ENCODE measurements at places on chromosomes 5 and 9.

- no peak for DNase-seq
Observed at GRCh38 chr9:127886401-127886972, 9.0 kb upstream of the AK1 start.

- DNase-seq, result no peak
Observed at GRCh38 chr9:94002316-94003140, 47.4 kb upstream of the BARX1 start.

DNA sequence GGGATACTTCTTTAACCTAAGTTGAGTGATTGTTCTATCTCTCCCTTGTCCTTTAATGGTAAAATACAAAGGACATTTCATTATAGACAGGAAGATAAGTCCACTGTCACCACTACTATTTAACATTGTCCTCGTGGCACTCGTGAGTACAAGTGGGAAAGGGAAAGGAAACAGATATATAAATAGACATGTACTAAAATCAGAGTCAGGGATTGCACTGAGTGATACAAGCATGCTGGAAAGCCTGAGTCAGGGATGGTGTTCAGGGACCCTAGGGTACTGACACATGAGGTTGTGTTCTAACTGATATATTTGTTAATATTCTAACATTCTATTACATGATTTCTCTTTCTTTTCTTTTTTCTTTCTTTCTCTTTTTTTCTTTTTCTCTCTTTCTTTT lies 74.8 kb upstream of the FAM170A start:
- DNase-seq, result no peak

GRCh38 chr9:80492221-80492620 lies 920.5 kb downstream of the TLE4 start:
- no peak for DNase-seq

DNA sequence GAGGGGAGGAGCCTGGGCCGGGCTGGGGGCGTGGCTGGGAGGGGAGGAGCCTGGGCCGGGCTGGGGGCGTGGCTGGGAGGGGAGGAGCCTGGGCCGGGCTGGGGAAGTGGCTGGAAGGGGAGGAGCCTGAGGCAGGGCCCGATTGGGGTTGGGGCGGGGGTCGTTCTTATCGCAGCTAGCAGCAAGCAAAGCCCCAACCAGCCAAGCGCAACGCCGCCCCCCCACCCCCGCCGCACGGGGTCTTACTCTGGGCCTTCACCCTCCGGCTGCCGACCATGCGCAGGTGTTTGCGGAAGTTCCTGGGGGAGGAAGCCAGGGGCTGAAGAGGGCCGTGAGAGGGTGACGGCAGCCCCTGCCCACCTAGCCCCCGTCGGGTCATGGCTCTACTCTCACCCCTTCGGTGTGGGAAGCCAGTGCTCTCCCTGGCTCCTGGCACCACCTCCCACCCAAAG lies 5.0 kb downstream of the NSMF start:
- no peak for DNase-seq

GRCh38 chr9:128048663-128049062 lies 18.5 kb downstream of the NAIF1 start:
- no peak for DNase-seq

- DNase-seq, result no peak
Observed at GRCh38 chr9:128243215-128244018, 32.4 kb downstream of the GOLGA2 start.

DNA sequence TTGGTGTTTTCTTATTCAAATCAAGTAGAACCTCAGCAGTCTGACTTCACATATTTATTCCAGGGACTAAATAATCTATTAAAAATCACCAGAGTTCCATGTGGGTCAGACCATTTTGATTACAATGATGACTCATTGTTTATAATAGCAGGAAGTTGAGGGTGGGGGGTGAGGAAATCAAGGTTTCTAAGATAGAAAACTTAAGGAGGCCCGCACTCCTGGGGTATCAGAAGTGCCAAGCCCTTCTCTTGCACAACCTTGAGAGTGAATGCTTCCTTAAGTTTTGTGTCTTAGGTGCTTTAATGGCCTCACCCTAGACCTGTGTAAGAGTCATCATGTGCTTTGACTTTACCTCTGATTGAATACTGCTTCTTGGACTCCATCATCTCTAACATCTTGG lies 31.9 kb upstream of the NPR3 start:
- no peak for DNase-seq

- DNase-seq, result no peak
Observed at GRCh38 chr9:71562140-71562539, 206.2 kb downstream of the CEMIP2 start.

DNA sequence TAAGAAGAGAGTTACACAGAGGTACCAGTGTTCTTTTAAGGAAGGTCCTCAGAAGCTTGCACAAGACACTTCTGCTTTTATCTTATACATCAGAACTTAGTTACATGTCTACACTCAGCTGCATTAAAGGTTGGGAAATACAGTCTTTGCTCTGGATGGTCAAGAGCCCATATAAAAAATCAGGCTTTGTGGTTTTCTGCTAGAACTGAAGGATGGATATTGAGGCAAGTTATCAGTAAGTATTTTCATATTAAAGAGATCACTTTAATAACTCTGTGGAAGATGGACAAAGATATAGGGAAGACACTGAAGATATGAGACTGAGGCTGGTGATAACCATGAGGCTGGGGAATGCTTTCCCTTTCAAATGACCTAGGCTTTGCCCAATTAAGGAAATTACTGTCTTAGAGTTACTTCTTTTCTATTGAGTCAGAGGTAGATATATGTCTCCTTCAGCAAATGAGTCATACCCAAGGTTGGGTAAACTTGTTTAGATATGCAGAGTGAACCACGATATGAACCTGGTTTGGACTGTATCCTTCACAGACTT lies 87.0 kb upstream of the TNC start:
- peak; percentile 80 for DNase-seq

DNA sequence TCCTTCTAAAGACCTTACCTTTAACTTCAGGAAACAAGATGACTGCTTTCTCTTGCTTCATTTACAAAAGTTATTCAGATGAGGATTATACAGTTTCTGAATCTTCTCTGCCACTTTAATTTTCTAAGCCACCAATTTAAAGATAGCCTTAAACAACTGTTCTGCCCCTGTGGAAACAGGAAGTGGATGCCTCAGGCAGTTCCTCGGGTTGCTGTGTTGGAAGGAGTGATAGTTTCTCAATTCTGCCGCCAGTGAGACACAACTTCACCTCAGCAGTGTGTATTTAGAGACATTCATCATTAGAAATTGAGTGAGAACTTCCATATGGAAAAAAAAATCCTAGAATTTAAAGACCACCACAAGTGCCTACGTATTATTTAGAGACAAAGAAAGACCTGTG lies 475.1 kb upstream of the WWC1 start:
- no peak for DNase-seq

DNA sequence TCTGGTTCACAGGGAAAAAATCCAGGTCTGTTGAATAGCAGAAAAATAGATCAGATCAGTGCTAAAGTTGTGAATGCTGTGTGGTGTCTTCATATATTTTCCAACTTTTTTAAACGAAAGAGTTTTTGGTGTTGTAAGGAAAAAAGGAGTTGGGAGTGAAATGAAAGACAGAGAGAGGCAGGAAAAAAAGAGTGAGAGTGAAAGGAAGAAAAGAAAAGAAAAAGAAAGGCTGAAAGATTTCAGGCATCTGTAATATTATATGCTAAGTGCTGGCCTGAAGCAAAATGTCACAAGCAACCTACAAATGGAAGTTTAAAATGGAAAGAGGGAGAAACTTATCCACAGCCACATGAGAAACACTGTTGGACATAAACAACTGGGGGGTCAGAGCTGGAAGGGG lies 124.4 kb downstream of the EBF1 start:
- DNase-seq, result no peak

- DNase-seq, result no peak
Observed at GRCh38 chr9:127503947-127504886, 52.9 kb downstream of the LRSAM1 start.

GRCh38 chr5:16888694-16889124 lies 47.4 kb downstream of the MYO10 start:
- no peak for DNase-seq

- no peak for DNase-seq
Observed at GRCh38 chr9:72309364-72310133, 55.5 kb downstream of the ZFAND5 start.

GRCh38 chr5:61332358-61332749 lies 296 bp downstream of the ZSWIM6 start:
- DNase-seq, result no peak

GRCh38 chr5:139575313-139575646 lies 14.1 kb downstream of the UBE2D2 start:
- no peak for DNase-seq

DNA sequence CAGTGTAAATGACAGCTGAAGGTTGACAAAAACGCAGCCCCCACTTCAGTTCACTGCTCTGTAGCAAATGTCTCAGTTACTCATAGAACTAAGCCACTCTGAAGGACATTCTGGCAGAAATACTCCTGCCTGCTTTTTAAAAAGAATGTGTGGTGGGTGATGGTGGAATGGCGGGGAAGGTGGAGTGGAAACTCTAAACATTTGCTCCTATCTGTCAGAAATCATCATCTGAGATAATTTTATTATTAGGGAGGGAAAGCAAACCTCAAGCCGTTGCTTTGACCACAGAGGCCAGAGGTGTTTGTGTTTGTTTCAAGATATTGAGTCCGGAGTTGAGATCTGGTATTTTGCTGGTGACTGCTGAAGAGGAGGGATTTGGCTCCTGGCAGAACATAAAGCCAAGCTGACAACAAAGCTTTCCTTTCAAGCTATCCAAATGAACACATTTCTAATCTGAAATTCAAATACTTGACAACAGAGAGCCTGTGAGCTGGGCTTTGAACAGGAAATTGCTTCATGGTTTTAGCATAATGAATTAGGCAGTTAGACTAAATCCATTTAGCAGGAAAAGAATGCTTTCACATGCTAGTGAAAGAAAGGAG lies 362.7 kb downstream of the CSNK1G3 start:
- DNase-seq, result no peak

GRCh38 chr5:120103495-120103894 lies 360.6 kb upstream of the PRR16 start:
- DNase-seq, result no peak

- peak; percentile 5 for DNase-seq
Observed at GRCh38 chr9:347667-348292, 133.1 kb downstream of the DOCK8 start.

- no peak for DNase-seq
Observed at GRCh38 chr9:95751520-95751790, 124.0 kb upstream of the ERCC6L2 start.

- no peak for DNase-seq
Observed at GRCh38 chr5:176473335-176474006, 25.3 kb downstream of the FAF2 start.

DNA sequence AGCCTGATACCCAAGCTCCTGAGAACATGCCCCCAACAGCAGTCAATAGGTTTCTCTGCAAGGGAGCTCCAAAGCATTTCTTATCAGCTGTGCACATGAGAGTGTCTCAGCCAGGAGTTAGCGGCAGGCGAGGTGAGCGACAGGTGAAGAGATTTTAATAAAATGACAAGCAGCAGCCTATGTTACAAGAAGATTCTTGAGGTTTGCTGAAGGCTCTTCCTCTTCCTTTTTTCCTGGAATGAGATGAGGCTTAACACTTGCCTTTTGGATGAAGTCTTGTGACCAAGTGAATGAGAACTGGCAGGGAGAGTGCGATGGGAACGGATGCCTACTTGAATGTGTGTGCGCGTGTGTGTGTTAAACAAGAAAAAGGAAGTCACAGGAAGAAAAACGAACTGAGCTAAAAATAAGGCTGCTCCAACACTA lies 76.1 kb downstream of the SHB start:
- no peak for DNase-seq

- peak; percentile 64 for DNase-seq
Observed at GRCh38 chr5:34929134-34929719, at the start of gene DNAJC21. TSS of gene DNAJC21 (plus strand) at chr5:34929559. CDS start at chr5:34929820, 261 bp downstream.

DNA sequence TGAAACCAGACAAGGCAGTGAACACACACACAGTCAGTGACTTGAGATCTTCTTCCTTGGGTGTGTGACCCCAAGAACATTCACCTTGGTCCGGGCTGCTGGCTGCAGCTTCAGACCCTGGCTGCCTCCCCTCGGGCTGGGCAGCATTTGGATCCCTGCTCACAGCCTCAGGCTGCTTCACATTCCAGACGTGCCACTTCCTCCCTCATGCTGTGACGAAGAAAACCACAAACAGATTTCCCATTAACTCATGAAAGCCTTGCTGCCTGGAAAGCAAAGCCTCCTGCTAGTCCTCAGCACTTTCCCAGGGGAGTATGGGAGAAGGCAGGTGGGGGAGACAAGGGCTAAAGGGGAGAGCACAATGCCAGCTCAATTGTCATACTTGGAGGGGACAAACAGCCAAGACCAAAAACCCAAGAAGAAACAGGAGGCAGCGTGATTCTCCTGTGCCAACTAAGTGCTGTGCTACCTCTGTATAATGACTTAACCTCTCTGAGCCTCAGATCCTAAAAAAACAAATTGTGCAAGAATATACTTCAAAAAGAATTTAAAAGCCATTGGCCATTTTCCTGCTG lies 594.6 kb upstream of the BRINP1 start:
- DNase-seq, result peak; percentile 93

GRCh38 chr9:83477571-83477970 lies 60.6 kb downstream of the FRMD3 start:
- no peak for DNase-seq

DNA sequence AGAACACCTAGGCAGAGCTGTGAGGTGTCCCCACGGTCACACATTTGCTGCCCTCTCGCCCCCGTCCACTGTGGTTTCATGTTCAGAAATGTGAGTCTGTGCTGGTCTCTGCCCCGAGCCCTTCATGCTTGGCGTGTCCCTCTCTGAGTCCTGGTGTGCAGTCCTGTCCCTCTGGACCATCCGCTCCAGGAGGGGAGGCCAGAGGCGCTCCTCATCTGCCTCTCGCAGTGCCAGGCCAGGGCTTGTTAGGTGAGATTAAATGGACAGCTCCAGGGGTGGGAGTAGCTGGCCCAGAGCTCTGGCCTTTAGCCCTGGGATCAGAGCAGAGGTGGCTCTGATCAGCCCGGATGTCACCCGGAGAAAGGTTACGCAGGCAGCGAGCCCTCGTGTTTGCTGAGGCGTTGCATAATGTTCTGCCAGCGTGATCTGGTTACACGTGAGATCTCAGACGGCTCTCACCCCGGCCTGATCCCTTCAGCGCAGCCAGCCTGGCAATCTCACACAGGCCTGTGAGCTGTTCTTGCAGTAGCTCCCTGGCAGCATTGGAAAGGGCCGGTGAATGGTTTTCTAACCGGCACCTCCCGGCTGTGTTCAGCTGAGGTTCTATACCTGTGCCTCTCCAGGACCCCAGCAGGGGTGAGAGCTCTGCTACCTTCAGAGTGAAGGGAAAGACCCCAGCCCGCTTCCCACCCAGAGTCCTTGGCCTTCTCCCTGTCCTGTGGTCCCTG lies 24.5 kb downstream of the PTGES2 start:
- no peak for DNase-seq

GRCh38 chr5:34554641-34555040 lies 101.5 kb upstream of the RAI14 start:
- DNase-seq, result no peak

DNA sequence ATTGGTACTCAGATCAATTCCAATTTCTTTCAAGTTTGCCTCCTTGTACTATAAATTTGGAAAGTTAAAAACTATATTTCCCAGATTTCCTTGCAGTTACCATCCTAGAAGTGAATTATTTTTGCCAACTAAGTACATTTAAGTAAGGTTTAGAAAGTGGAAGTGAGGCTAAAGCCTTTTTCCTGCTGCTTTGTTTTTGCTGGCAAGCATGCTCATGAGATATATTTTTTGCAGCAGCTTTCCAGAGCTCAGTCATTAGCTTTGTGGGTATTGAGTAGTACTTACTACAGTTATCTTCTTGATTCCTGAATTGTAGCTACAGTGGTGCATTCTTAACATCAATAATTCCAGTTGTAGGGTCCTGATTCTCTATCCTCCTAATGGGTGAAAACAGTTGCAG lies 3.5 kb upstream of the BTF3 start:
- DNase-seq, result no peak

- DNase-seq, result no peak
Observed at GRCh38 chr5:61468483-61468865, 136.4 kb downstream of the ZSWIM6 start.
